Articular chondrocyte of knee joint (primary cell): ENCODE measurements at places on chromosomes 6 and 20. TPM values are rescaled to one million over a fixed set of nuclear protein-coding genes. Genes with fewer than 3 reads are reported as not detected.

The CD83 gene
- total RNA-seq = 0.13 and 1.4 TPM in 2 replicates

The PRR18 gene
- 0.13 TPM in 1 of 2 replicates, not detected in the other for total RNA-seq

The CALHM4 gene
- total RNA-seq = not detected in 2 replicates

The PI16 gene
- under 0.01 and 0.52 TPM in 2 replicates for total RNA-seq

The FOXP4 gene
- total RNA-seq = 2.5 and 3.8 TPM in 2 replicates

The WFDC6 gene
- total RNA-seq = not detected in 2 replicates
